ENCODE measurements at places on chromosomes 7 and 10. TPM values are rescaled to one million over a fixed set of nuclear protein-coding genes. Genes with fewer than 3 reads are reported as not detected.

The KDM7A gene
- total RNA-seq = 12.9 TPM

The PPP1R17 gene
- total RNA-seq = 2.8 TPM

The HOXA2 gene
- total RNA-seq = not detected

The ITPRID1 gene
- 0.23 TPM for total RNA-seq

The STEAP1B gene
- 1.8 TPM for total RNA-seq

The COL28A1 gene
- 1.4 TPM for total RNA-seq

The LRRTM3 gene
- 35.5 TPM for total RNA-seq

The SPDYE5 gene
- total RNA-seq = not detected

The PVRIG gene
- total RNA-seq = not detected

The ADAM22 gene
- total RNA-seq = 103 TPM

The CALML3 gene
- 0.69 TPM for total RNA-seq

The TSPAN12 gene
- total RNA-seq = 16.8 TPM

The NUP42 gene
- 63.2 TPM for total RNA-seq

The LGI1 gene
- 52.8 TPM for total RNA-seq

The IL6 gene
- not detected for total RNA-seq

The PDK4 gene
- total RNA-seq = 8.3 TPM

The PTN gene
- total RNA-seq = 576 TPM

The MET gene
- 2.8 TPM for total RNA-seq

The IGFBP3 gene
- 7.2 TPM for total RNA-seq

The SFTPD gene
- 2.1 TPM for total RNA-seq

The DNAJC12 gene
- 25.6 TPM for total RNA-seq

The MYH16 gene
- total RNA-seq = not detected

The LOXL4 gene
- 0.46 TPM for total RNA-seq

The TMEM176B gene
- 5.8 TPM for total RNA-seq

The ARHGAP12 gene
- 101 TPM for total RNA-seq

The SLC16A9 gene
- total RNA-seq = 16.1 TPM

The UNCX gene
- 2.3 TPM for total RNA-seq

The CHRM2 gene
- 23.3 TPM for total RNA-seq

The INSYN2A gene
- total RNA-seq = 22.6 TPM

The SLC29A4 gene
- total RNA-seq = 18.7 TPM

The CTAGE6 gene
- not detected for total RNA-seq

The TAS2R3 gene
- 4.6 TPM for total RNA-seq

The ITGB8 gene
- total RNA-seq = 107 TPM

The NRG3 gene
- 26.3 TPM for total RNA-seq

The CYP3A4 gene
- total RNA-seq = not detected

The ZNF22 gene
- 38.1 TPM for total RNA-seq

The GIMAP5 gene
- 3.7 TPM for total RNA-seq

The CAMK1D gene
- total RNA-seq = 26.5 TPM

The CYP3A7 gene
- not detected for total RNA-seq

The EPHB4 gene
- total RNA-seq = 11.1 TPM
